Karpas-422 (cell line): ENCODE measurements at places on chromosomes 13 and 19. TPM values are rescaled to one million over a fixed set of nuclear protein-coding genes. Genes with fewer than 3 reads are reported as not detected.

DNA sequence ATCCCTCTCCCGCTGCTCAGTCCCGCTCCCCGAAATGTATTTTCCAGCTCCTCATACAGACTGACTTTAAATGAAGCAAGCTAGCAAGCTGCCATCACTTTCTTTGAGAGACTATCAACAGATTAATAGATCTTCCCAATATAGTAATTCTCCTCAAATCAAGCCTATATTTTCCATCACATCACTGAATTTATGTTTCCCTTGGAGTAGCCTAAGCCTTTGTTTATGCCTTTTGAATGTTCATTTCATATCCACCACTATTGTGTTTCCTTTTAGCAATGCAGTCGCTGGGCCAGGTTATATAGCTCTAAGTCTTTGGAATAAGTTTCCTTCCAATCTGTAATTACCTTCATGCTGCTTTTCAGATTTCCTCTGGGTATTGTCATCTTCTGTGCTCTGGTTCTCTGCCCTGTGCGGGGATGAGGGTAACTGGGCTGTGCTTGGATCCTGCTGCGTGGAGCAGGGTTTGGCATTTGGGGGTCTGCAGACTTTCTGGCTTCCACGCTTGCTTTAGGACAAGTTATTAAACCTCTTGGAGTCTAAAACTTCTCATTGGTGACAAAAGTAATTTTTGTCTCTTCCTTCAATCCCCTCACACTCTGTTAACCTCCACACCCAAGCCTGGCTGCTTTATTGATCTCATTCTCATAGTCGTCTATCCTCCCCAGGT, 256.9 kb downstream of the DLEU7 start:
- peaks cover 26% of the 10 kb centered on the region for H3K4me1 ChIP-seq
- no peak overlapping the region for H3K4me3 ChIP-seq
- H3K27ac ChIP-seq, result no peak overlapping the region
- H3K27me3 ChIP-seq, result peaks cover 4% of the 10 kb centered on the region; the same call in 1 of the 2 replicates
- H3K36me3 ChIP-seq, result no peaks in the 10 kb centered on the region
- DNase-seq, result no peak

GRCh38 chr13:82467626-82468025, 1414.6 kb downstream of the SLITRK1 start:
- no peaks in the 10 kb centered on the region for H3K4me1 ChIP-seq
- DNase-seq, result no peak
- H3K36me3 ChIP-seq, result no peaks in the 10 kb centered on the region
- no peak overlapping the region for H3K4me3 ChIP-seq
- H3K27me3 ChIP-seq, result no peaks in the 10 kb centered on the region
- H3K27ac ChIP-seq, result no peak overlapping the region

DNA sequence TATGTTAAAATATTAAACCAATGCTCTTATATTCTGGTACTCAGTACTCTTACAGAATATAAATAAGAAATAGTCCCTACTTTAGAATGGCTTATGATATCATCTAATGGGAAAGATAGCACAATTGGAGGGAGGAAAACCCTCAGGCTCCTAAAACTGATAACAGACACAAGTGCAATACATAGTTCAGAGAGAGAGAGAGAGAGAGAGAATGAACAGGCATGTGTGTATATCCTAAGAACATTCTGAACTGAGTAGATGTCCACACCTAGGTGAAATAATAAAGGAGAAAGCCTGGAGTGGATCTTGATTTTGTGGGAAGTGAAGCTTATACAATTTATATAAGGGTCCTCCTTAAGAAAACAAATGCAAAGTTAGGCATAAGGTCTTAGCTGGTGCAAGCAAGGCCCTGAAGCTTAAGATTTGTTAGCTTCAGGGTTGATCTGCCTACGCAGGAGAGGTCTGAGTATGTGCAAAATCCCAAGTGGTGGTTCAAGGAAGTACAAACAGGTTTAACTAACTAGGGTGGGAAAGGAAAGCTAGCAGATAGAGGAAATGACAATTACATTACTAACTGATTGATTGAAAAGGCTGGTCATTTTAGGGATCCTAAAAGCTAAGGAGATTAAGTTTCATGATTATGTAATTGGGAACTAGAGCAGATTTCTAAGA, 53.3 kb downstream of the SOX21 start:
- no peak for DNase-seq
- H3K4me1 ChIP-seq, result no peaks in the 10 kb centered on the region
- H3K36me3 ChIP-seq, result no peaks in the 10 kb centered on the region
- H3K27me3 ChIP-seq, result no peaks in the 10 kb centered on the region
- H3K27ac ChIP-seq, result no peak overlapping the region
- H3K4me3 ChIP-seq, result no peak overlapping the region

- H3K36me3 ChIP-seq, result no peaks in the 10 kb centered on the region
- no peak overlapping the region for H3K4me3 ChIP-seq
- H3K27me3 ChIP-seq, result no peaks in the 10 kb centered on the region
- DNase-seq, result peak; percentile 86
These were observed 11.8 kb upstream of the SHD start for GRCh38 chr19:4267101-4267900.

- DNase-seq, result no peak
- H3K4me1 ChIP-seq, result no peaks in the 10 kb centered on the region
- no peaks in the 10 kb centered on the region for H3K36me3 ChIP-seq
- no peaks in the 10 kb centered on the region for H3K27me3 ChIP-seq
- no peak overlapping the region for H3K4me3 ChIP-seq
These were observed 120.7 kb upstream of the VSTM2B start for GRCh38 chr19:29404951-29405727.

GRCh38 chr13:51237386-51237785, 15.2 kb downstream of the FAM124A start:
- no peak overlapping the region for H3K4me3 ChIP-seq
- no peak overlapping the region for H3K27ac ChIP-seq
- peaks cover 8% of the 10 kb centered on the region for H3K4me1 ChIP-seq
- H3K36me3 ChIP-seq, result no peaks in the 10 kb centered on the region
- DNase-seq, result no peak
- no peaks in the 10 kb centered on the region for H3K27me3 ChIP-seq

DNA sequence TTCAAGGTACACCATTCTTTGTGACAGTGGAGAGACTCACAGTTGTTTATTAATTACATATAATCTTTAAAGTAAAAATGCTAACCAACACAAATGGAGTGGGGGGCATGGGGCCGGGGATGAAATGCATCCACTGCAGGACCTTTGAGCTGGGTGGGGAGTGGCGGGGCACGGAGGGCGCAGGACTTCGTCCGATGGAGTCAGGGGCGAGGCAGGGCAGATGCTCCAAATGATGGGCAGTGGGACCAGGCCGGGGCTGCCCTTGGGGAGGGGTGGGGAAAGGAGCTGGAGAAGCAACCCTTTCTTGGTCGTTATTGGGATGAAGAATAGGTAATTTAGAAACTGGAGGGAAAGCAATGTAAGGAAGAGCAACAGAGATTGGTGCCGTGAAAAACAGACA, 220.0 kb downstream of the TEX29 start:
- no peak overlapping the region for H3K4me3 ChIP-seq
- H3K4me1 ChIP-seq, result no peaks in the 10 kb centered on the region
- DNase-seq, result no peak
- H3K36me3 ChIP-seq, result no peaks in the 10 kb centered on the region

DNA sequence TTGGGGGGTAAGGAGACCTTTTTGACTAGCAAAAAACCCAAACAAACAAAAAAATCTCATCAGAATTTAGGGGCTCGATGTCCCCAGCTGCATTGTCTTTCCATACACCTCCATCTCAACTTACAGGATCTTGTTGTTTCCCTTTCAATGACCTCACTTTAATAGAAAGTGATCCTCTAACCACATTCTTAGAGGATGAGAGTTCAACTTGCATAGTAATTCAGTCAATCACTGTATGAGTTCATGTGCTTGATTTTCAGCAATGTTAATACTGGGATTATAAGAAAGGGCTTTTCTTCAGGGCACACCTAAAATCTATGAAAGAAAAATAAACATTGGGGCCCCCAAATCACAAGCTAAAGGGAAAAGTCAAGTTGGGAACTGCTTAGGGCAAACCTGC, 1512.0 kb downstream of the SLITRK1 start:
- DNase-seq, result no peak
- no peak overlapping the region for H3K4me3 ChIP-seq

GPC5 gene
- total RNA-seq, result not detected in 2 replicates
